ENCODE measurements at places on chromosomes 2 and 18. TPM values are rescaled to one million over a fixed set of nuclear protein-coding genes. Genes with fewer than 3 reads are reported as not detected.

DYNAP gene
- not detected for total RNA-seq

GRCh38 chr18:50909261-50909660, 30.3 kb downstream of the ME2 start:
- no peak for DNase-seq

EVA1A gene
- not detected for total RNA-seq

FKBP1B gene
- total RNA-seq: 2.5 TPM

RBKS gene
- 2.1 TPM for total RNA-seq

DNA sequence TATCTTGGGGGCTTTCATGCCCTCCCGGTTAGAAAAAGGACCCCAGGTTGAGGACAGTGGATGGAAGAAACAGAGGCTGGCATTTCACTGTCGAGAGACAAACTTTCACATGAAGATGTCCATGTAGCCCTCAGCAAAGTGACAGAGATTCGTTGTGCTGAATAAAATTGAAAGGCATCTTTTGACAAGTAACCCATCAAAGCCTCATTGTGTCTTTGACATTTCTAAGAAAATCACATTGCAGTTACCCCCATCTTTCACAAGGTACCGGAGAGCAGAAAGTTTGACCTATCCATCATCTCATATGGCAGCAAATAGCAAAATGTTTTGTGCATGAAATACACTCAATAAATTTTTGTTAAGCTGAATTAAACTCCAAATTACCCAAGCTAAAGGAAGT, 2.0 kb upstream of the MBP start:
- DNase-seq: no peak

DHRS9 gene
- total RNA-seq: 0.37 TPM

REG1B gene
- total RNA-seq: not detected

- no peak for DNase-seq
These were observed 2.7 kb downstream of the KLHL14 start for GRCh38 chr18:32770054-32770665.

DNA sequence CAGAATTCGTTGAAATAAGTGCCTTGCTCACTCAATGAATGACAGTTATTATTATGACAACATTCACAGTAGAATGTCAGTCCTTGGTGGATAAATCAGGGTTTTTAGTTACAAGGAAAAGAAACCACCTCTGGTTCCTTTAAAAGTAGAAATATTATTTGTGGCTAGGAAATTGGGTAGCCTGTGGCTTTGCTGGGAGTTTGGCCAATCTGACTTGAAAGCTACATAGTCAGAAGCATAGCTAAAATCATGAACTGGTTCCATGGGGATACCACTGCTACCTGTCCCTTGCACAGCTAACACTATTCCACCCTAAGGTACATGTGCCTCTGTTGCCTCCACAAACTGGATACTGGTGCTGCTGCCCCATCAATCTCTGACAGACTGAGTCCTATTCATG, 12.8 kb upstream of the SMCHD1 start:
- no peak for DNase-seq

- no peak for DNase-seq
These were observed 87.6 kb downstream of the MGAT5 start for GRCh38 chr2:134341476-134341875.

DNA sequence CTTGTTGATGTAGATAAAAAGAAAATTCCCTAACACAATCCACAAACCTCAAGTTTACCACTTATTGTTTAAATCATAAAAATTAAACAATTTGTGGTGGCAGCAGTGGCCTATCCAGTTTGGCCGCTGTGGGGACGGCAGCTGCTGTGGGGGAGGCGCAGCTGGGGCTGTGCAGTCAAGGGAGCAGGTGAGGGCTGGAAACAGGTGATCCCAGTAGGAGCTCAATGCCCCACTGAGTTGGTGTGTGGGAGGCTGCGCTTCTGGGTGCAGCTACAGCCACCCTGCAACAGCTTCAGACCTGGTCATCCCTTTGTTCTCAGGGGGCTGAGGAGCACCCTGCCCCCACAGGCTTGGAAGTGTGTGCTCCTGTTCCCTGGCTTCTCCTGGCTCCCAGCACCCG, 266.0 kb upstream of the FSIP2 start:
- DNase-seq: no peak

- no peak for DNase-seq
These were observed 98.7 kb downstream of the COPS8 start for GRCh38 chr2:237184192-237184918.

SERPINB4 gene
- total RNA-seq: not detected

CKAP2L gene
- 19.1 TPM for total RNA-seq

GRCh38 chr2:110157153-110157793, 41.7 kb upstream of the MALL start:
- no peak for DNase-seq

DNA sequence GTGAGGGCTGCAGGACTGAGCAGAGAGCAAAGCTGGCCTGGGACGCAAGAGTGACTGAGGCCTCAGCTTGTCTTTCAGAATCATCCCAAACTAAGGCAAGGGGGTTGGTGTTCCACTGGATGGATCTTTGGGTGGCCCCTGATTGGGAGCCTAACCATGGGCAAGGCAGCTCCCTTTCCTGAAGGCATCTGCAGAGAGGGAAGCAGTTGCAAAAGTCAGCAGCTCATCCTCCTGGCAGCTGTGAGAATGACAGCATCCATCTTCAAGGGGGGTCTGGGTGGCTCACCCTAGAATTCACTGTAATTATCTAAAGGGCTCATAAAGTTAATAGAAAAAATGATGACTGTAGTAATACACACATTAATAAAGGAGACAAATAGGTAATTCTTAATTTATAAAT, 46.5 kb upstream of the RAB31 start:
- DNase-seq: no peak

GRCh38 chr2:23330214-23330613, 54.8 kb upstream of the KLHL29 start:
- DNase-seq: no peak

GRCh38 chr2:224722250-224722649, 6.1 kb upstream of the CCDC195 start:
- DNase-seq: no peak

- DNase-seq: no peak
These were observed 451.5 kb upstream of the CHST9 start for GRCh38 chr18:27636576-27637085.

L3MBTL4 gene
- total RNA-seq: 0.18 TPM

DNA sequence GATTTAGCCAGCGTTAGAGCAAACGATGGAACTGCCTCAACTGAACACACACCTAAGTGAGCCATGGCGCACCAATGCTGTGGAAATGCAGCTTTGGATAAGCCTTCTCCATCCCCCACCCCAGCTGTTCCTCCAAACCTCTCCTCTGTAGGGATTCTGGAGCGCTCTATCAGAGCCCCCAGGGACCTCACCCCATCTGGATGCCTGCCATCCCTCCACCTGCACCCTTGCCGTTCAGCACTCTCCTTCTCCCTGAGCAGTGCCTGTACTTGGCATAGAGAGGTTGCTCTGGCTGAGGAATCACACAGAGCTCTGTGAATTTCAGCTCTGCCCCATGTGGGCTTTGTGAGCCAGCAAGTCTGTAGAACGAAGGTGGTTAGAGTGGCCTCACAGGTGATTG, 42.8 kb upstream of the INHBB start:
- no peak for DNase-seq

UGT1A8 gene
- total RNA-seq: not detected

PAX8 gene
- total RNA-seq: 2.3 TPM

PHLPP1 gene
- total RNA-seq: 13.5 TPM

DNA sequence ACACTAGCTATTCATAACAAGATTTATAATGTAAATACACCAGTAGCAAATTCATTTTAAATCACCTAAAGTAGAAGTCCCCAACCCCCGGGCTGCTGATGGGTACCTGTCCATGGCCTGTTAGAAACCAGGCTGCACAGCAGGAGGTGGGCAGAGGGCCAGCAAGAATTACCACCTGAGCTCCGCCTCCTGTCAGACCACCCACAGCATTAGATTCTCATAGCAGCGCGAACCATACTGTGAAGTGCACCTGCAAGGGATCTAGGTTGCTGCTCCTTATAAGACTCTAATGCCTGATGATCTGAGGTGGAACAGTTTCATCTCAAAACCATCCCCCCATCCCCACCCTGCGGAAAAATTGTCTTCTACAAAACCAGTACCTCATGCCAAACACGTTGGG, 71.3 kb downstream of the KANSL1L start:
- DNase-seq: no peak

AGXT gene
- not detected for total RNA-seq

DNA sequence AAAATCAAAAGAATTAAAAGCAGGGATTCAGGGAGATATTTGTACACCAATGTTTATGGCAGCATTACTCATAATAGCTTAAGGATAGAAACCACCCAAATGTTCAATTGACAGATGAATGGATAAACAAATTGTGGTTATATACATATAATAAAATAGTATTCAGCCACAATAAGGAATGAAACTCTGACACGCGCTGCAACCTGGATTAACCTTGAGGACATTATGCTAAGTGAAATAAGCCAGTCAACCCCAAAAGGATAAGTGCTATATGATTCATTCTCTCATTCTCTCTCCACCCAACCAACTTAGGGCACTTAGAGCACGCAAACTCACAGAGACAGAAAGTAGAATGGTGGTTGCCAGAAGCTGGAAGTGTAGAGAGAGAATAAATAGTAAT, 216.8 kb upstream of the SLC14A2 start:
- DNase-seq: no peak

Measured in CD8-positive, alpha-beta memory T cell (primary cell).